T-cell (primary cell): ENCODE measurements at places on chromosomes 7 and 10. TPM values are rescaled to one million over a fixed set of nuclear protein-coding genes. Genes with fewer than 3 reads are reported as not detected.

DNA sequence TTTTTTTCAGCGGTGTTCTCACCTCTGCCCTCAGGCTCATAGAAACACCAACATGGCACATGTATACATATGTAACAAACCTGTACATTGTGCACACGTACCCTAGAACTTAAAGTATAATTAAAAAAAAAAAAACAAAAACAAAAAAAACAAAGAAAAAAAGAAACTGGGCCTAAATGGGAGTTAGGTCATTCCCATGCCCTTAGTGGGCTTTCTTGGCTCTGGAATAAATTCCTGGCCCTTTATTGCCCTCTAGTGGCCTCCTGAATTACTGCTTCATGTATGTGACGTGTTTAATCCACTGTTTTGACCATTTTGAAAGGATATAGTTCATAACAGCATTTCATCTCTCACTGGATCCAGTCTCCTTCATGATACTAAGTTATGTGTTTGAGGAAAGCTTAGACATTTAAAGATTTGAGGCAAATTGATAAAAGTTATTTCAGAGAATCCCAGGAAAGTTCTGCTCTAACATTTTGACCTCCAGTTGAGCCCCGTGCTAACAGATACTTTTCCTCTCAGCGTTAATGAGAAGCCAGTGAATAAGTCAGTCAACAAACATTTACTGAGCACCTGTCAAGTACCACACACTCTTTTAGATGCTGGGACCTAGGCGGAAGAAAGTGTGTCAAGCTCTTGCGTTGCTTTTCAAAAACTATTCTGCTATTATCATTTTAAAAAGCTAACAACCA lies 54.7 kb upstream of the SYPL1 start:
- no peak overlapping the region for H3K4me3 ChIP-seq
- no peaks in the 10 kb centered on the region for H3K36me3 ChIP-seq
- no peak for DNase-seq
- H3K27me3 ChIP-seq, result no peaks in the 10 kb centered on the region

DNA sequence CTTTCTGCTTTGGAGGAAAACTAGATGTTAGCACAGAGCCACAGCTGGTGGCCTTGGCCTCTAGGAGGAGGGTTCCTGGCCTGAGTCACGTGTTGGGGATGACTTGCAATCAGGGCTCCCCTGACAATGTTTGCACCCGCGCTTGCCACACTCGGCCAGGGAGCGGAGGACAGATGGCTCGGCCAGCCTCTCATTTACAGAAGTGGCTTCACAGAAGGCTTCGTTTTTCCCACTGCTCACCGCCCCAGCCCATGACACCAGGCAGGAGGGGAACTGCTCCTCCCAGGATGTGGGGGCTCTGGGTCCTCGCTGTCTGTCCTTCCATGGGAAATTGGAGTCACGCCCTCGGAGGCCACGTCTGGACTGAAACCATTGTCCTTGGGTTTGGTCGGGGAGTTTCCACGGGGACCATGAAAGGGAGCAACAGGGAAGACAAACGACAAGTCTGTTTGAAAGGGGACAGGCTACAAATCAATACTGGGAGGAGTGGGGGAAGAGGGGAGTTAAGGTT lies 49.6 kb upstream of the UBE3C start:
- DNase-seq, result no peak
- no peaks in the 10 kb centered on the region for H3K4me1 ChIP-seq
- H3K4me3 ChIP-seq, result no peak overlapping the region
- no peak overlapping the region for H3K27ac ChIP-seq

DNA sequence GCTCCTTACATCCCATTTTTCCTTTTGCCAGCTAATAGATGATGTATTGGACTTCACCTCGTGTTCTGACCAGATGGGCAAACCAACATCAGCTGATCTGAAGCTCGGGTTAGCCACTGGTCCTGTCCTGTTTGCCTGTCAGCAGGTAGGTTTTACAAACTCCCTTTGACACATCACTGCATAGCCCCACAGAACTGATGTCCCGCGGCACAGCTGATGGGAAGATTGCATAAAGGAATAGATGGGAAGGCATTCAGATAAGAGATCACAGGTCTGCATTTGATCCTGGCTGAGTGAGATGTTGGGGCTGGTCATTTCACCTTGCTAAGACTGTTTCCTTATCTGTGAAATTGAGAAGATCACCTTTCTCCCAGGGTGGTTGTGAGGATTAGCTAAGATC lies 37.9 kb downstream of the PDSS1 start:
- DNase-seq, result no peak
- H3K27ac ChIP-seq, result no peak overlapping the region
- no peaks in the 10 kb centered on the region for H3K27me3 ChIP-seq
- peaks cover 21% of the 10 kb centered on the region for H3K36me3 ChIP-seq
- peaks cover 8% of the 10 kb centered on the region for H3K4me1 ChIP-seq

Gene DMBT1
- 0.13 TPM for total RNA-seq

DNA sequence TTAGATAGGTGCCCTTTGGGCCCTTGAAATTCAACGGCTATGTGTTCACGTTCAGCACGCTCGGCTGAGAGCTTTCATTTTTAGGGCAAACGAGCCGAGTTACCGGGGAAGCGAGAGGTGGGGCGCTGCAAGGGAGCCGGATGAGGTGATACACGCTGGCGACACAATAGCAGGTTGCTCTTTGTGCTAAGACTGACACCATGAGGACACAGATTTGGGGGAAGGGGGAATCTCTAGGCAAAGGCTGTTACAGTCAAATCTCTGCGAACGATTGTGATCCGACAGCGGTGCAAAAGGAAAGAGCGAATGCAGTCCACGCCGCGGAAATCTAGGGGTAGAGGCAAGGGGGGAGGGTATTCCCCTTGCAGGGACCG lies 667 bp downstream of the KLLN start:
- H3K27ac ChIP-seq, result peak overlapping the region; percentile 87
- DNase-seq, result peak; percentile 69
- peak overlapping the region; percentile 97 for H3K4me3 ChIP-seq

- no peak overlapping the region for H3K4me3 ChIP-seq
- DNase-seq, result no peak
- H3K27ac ChIP-seq, result no peak overlapping the region
- H3K4me1 ChIP-seq, result no peaks in the 10 kb centered on the region
- no peaks in the 10 kb centered on the region for H3K36me3 ChIP-seq
Observed at GRCh38 chr7:34162027-34162565, 256.8 kb downstream of the BMPER start.

GRCh38 chr7:104980841-104981671 lies 32.9 kb upstream of the KMT2E start:
- no peak for DNase-seq
- H3K36me3 ChIP-seq, result no peaks in the 10 kb centered on the region
- no peaks in the 10 kb centered on the region for H3K27me3 ChIP-seq
- H3K4me3 ChIP-seq, result no peak overlapping the region
- H3K27ac ChIP-seq, result peak overlapping the region; percentile 9
- peaks cover 17% of the 10 kb centered on the region for H3K4me1 ChIP-seq

Gene NEUROD6
- not detected for total RNA-seq

- H3K4me1 ChIP-seq, result no peaks in the 10 kb centered on the region
- H3K4me3 ChIP-seq, result no peak overlapping the region
- no peak for DNase-seq
- no peak overlapping the region for H3K27ac ChIP-seq
Observed at GRCh38 chr10:66144016-66144415, 781.8 kb upstream of the LRRTM3 start.

Gene VWDE
- 0.54 TPM for total RNA-seq

DNA sequence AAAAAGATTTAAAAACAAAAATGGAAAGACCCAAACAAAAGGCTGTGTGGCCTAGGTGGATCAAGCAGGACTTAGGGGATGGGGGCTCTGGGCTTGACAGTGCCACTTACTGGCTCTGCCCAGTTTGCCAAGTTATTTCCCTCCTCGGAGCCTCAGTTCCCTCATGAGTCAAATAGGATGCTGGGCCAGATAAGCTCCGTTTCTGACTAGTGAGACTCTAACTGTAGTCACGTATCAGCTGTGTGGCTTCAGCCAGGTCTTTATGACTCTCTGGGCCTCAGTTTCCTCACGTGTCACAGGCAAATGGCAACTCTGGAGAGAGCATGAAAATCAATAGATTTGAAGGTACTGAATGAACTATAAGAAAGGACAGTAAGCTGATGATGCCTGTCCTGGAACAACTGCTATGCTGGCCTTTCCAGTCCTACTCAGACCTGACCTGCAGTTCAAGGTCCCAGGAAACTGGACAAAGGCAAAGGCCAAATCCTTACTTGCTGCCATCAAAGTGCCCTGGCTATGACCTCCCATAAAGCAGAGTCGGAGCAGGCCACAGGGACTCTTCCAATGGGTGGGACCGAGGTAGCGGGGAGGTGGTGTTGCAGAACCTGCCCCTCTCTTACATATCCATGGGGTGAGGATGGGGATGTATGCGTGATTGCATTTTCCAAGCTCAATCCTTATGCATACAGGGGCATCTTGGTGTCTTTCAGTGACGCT lies 27.0 kb downstream of the FAM53B start:
- no peak overlapping the region for H3K4me3 ChIP-seq
- H3K27ac ChIP-seq, result peak overlapping the region; percentile 98
- peaks cover 96% of the 10 kb centered on the region for H3K4me1 ChIP-seq
- no peak for DNase-seq
- no peaks in the 10 kb centered on the region for H3K36me3 ChIP-seq

DNA sequence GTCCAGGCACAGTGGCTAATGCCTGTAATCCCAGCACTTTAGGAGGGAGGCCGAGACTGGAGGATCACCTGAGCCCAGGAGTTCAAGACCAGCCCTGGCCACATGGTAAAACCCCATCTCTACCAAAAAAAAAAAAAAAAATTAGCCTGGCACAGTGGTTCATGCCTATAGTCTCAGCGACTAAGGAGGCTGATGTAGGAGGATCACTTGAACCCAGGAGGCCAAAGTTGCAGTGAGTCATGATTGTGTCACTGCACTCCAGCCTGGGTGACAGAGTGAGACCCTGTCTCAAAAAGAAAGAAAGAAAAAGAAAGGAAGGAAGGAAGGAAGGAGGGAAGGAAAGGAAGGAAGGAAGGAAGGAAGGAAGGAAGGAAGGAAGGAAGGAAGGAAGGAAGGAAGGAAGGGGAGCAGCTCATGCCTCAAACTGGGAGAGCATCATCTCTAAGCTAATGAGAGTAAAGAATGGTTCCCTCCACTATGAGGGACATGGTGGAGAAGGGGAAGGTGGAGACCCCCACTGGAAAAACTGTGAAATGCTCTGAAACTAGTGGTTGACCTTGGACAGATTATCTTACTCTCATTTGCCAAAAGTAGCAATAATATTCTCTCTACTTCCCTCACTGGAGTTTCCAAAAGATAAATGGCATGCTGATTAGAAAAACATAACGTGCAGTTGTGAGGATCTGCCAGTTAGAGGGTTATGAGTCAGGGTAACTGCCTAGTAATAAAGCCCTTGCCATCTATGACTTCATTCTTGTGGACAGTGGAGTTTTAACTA lies 16.8 kb downstream of the GIMAP5 start:
- peaks cover 56% of the 10 kb centered on the region for H3K4me1 ChIP-seq
- DNase-seq, result no peak
- no peaks in the 10 kb centered on the region for H3K27me3 ChIP-seq
- H3K36me3 ChIP-seq, result no peaks in the 10 kb centered on the region
- no peak overlapping the region for H3K4me3 ChIP-seq

DNA sequence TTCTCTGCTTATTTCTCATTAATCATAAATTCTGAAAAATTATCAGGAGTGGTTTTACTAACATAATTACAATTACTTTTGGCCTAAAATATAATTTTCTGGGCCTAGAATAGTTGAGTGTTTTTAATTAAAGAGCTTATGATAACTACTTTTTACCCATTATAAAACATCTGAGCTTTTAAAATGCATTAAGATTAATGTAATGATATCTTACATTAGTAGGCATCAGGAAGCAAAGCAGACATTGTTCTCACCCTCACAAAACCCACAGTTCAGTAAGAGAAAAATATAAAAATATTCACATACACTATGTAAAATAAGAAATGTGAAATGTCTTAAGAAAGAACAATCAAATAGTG lies 443.7 kb upstream of the SEMA3A start:
- no peaks in the 10 kb centered on the region for H3K27me3 ChIP-seq
- no peaks in the 10 kb centered on the region for H3K4me1 ChIP-seq
- H3K27ac ChIP-seq, result no peak overlapping the region
- no peak for DNase-seq
- H3K36me3 ChIP-seq, result no peaks in the 10 kb centered on the region

Gene SPDYE8
- not detected for total RNA-seq

DNA sequence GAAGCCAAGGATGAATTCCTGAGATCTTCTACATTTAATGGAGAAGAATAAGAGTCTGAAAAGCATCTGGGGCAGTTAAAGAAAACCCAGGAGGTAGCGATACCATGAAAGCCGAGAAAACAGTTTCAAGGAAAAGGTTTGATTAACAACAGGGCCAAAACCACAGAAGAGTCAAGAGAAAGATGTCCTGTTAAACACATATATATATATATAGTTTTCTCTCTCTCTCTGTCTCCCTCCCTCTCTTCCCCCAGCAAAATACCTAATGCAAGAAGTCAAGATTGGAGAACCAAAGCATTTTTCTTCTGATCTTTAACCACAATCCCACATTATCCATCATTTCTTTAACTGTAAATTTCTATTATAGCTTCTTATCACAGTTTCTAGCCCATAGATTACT lies 261.4 kb downstream of the SNX13 start:
- H3K27ac ChIP-seq, result no peak overlapping the region
- no peak for DNase-seq
- H3K4me3 ChIP-seq, result no peak overlapping the region
- peaks cover 3% of the 10 kb centered on the region for H3K27me3 ChIP-seq
- H3K36me3 ChIP-seq, result no peaks in the 10 kb centered on the region

DNA sequence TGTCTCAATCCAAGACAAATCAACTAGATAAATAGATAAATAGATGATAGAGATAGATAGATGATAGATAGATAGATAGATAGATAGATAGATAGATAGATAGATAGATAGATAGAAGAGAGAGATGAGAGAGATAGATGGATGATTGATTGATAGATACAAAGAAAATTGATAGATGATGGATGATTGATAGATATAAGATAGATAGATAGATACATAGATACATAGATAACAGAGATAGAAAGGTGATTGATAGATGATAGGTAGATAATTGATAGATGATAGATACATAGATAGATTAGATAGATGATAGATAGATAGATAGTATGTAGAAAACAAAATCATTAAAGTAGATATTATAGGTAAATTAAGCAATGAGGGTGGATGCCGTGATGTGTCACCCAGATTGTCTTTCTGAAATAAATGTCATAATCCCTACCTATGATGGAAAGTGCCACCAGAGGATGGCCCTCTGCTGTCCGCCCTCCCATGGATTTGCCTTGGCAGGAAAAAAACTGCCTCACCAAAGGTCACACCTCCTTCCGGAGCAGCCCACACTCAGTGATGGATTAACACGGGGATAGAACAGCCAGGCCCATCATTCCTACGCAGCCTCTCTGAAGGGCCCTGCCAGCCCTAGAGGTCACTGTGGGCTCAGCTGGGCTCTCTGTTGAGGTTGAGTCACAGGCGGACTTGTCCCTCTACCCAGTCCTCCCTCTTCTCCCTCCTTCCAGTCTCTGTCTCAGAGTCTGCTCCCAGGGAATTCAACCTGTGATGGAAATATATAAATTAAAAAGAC lies 50.8 kb downstream of the KCNH2 start:
- no peak overlapping the region for H3K27ac ChIP-seq
- no peaks in the 10 kb centered on the region for H3K36me3 ChIP-seq
- H3K27me3 ChIP-seq, result peaks cover 3% of the 10 kb centered on the region
- DNase-seq, result no peak
- no peak overlapping the region for H3K4me3 ChIP-seq

- no peak overlapping the region for H3K4me3 ChIP-seq
- H3K4me1 ChIP-seq, result peaks cover 45% of the 10 kb centered on the region
- no peak overlapping the region for H3K27ac ChIP-seq
- no peak for DNase-seq
Observed at GRCh38 chr7:2108501-2109250, 124.1 kb downstream of the MAD1L1 start.
